ENCODE measurements at places on chromosomes 6 and 20.

DNA sequence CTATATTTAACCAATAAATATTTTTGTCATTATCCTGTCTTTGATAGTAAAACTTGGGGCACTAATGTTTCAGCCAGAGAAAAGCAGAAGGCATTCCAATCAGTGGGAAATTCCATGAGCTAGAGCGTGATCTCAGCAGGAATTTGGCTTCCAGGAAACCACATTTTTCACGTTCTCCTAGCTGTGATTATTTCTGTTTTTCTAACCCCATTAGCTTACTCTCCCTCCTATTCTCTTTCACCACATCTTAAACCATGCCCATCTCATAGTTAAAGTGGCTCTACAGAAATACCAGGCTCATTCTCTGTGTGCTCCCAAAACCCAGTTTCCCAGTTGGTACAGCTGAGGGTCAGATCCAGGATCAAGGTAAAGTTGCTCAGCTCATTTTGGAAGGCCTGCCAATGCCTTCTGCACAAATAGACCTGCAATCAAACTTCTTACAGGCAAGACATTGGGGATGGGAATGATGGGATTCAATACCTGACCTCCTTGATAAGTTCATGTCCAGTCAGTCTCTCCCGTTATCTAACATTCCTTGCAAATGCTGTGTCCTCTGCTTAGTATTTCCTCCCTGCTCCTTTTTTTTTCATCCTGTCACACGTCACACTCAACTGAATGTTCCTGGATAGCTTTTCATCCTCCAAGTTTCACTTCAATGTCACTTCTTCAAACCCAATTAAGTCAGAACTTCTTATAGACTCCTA, 33.1 kb upstream of the TMEM30A start:
- no peak for DNase-seq

- no peak for DNase-seq
Measured at GRCh38 chr6:9503111-9503761, 911.6 kb downstream of the TFAP2A start.

DNA sequence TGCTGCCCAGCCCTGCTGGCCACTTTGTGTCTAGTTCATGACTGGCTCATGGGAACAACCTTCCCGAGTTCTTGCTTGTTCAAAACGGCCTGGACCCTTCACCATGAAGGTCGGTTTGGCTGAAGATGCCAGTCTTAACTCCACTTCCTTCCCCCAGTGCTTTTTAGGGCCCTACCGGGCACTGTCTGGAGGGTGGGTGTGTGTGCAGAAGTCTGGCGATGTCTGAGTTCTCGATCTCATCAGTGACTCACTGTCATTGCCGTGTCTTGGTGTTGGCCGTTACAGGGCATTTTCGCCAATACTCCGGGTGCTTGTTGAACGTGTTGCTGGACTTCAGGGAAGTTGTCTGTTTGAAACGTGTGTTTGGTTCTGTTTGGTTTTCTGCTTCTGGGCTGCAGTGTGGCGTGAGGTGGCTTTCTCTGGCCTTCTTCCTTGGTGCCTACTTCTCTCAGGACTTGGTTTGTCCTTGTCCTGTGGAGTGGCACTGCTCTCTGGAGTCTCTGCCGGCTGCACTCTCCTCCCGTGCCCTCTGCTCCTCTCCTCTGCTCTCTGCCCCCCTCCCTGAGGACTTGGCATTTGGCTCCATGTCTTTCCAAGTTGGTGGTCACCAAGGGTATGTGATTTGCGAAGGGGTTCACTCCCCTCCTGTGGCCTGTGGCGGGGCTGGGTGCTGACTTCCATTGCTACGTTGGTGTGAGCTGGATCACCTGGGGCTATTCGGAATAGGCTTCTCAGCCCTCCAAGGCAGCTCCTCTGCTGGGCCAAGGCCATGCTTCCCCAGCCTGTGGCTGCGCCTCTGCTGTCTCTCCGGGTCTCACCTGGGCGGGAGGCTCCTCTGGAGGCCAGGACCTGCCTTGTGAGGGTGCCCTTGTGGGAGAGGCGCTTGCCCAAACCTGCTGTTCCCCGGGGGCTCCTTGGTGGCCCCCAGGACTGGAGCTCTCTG, 38.2 kb downstream of the PYGB start:
- DNase-seq = no peak

DNA sequence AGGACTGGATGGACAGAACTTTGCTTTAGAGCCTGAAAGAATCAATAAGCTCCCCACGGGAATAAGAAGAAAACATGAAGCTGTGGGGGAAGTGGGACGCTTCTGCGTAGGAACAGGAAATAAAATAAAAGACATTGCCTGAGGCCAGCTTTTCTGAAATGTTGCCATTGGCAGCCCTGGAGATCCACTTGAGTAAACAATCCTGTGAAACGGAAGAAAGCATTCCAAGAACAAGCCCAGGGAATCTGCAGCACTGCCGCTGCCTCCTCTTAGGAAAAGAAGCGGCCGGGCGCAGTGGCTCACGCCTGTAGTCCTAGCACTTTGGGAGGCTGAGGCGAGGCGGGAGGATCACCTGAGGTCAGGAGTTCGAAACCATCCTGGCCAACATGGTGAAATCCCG, 182.3 kb upstream of the RALGAPA2 start:
- no peak for DNase-seq
